CD4-positive, alpha-beta T cell treated with Interleukin-2 at 100 ng/mL for 4 hours (primary cell): ENCODE measurements at places on chromosomes 16 and 17.

GRCh38 chr16:21218153-21218552 lies 6.8 kb upstream of the ZP2 start:
- no peak for DNase-seq

DNA sequence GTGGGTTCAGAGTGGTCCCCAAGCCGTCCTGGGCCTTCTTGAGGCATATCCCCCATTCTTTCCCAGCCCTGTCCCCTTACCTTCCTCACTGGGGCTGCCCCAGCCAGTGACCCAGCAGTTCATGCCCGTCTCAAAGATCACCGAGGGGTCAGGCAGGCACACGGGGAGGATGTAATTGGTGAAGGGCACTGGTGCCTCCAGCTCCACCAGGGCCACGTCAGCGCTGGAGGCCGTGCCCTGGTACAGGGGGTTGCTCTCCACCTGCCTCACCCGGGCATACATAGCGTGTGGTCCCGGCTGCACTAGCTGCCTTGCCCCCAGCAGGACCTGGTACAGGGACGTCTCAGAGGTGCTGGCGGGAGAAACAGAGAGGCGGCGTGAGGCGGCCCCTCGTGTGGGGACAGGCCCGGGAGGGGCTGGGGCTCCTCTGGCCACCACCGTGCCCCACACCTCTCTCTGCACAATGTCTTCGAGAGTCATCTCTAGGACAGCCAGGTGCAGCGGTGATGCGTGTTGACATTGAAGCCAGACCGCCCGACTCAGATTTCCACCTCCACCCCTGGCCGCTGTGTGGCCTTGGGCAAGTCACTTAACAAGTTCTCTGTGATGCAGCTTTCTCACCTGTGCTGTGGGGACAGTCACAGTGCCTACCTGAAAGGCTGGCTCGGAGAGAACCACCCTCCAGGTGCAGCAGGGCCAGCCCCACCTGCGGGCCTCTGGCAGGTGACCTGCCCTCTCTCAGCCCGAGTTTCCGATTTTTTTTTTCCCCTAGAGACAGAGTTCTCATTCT lies 5.8 kb downstream of the PRSS27 start:
- no peak for DNase-seq

DNA sequence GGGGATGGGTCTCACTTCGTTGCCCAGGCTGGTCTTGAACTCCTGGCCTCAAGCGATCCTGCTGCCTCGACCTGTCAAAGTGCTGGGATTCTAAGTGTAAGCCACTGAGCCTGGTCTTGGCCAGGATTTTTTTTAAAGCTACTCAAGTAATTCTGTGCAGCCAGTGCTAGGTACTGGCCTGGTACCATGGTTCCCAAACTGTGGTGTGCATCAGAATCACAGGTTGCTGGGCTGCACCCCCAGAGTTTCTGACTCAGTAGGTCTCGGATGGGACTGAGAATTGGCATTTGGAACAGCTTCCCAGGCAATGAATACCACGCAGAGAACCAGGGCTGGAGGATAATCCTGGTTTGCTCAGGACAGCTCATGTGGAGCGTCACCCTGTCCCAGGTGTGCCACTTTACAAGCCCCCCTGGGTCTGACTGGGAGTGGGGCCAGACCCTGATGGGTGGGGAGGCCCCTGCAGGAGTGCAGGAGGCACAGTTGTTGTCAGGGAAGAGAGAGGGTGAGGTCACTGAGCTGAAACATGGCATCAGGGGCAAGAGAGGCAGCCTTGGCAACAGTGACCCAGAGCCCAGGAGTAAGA lies 10.7 kb upstream of the MRPS23 start:
- no peak for DNase-seq

GRCh38 chr17:55641676-55642081 lies 81.0 kb downstream of the TMEM100 start:
- peak; percentile 18 for DNase-seq

- DNase-seq = no peak
Measured at GRCh38 chr16:24919536-24919935, 73.8 kb downstream of the SLC5A11 start.

DNA sequence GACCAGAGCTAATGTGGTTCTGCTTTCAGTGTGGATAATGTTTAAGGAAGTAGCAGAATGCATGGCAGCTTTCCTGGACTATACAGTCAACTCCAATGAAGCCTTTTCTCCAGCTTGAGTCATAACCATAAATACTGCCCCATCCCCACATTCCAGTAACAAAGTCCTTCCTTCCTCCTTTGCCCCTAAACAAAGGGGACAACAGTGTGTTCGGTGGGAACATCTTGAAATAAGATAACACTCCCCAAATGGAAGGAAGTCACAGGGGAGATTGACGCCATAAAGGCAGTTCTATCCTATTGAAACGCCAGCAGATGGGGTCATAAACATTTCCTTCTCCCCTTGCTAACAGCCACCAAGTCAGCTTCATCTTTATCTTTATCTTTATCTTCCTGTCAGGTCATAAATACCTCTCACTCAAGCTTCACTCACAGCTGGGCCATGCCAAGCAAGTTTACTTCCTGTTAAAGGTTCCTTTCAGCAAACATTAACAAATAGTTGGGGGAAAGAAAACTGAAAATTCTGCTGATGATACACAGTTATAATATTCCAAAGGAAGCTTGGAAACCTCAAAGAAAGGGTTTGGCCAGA lies 136.7 kb downstream of the SNX11 start:
- DNase-seq = no peak

DNA sequence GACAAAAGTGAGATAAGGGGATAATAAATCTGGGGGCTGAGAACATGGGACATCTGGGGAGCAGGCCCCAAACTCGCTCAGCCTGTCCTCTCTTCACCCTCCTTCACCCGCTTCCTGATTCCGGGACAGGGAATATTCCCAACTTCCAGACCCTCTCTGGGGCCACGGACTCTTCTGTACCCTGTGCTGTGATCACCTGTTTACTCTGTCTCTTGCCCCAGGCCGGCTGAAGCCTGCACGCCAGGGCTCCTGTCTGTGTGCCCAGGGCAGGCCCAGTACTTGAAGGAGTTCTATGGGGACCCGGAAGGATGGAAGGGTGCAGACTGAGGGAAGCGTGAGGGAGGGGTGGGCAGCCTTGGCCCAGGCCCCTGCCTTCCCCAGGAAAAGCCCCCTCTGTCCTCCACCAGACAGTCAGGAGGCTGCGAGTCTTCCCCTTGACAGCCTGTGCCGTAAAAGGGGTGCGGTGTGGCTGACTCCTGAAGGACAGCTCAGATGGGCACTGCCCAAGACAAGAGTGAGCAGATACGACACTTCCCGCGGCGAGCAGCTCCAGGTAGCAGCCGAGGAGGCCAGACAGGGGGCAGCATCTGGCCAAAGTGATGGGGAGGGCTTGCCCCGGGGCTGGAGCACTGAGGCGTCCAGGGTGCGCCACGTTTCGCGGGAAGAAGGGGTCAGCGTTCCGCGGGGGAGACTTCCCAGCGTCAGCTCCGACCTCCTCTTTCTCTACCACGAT lies 1.0 kb upstream of the CCNF start:
- no peak for DNase-seq
